Right lung (tissue), 10 donors: ENCODE measurements at places on chromosomes 16 and 17. TPM values are rescaled to one million over a fixed set of nuclear protein-coding genes. Genes with fewer than 3 reads are reported as not detected.

Gene SHBG
- 1.2 TPM for polyA plus RNA-seq

Gene HID1
- polyA plus RNA-seq: 76.3 TPM

Gene KRT17
- polyA plus RNA-seq: 2.6 TPM

Gene BAHCC1
- 20.0 TPM for polyA plus RNA-seq

Gene EXOC3L1
- polyA plus RNA-seq: 8.7 TPM

Gene GPR139
- not detected for polyA plus RNA-seq

Gene EIF3CL
- 75.0 TPM for polyA plus RNA-seq

Gene CTRB2
- polyA plus RNA-seq: not detected

Gene CCL13
- polyA plus RNA-seq: 0.82 TPM

Gene VASN
- 24.3 TPM for polyA plus RNA-seq

Gene ZPBP2
- not detected for polyA plus RNA-seq

Gene GP1BA
- 2.9 TPM for polyA plus RNA-seq

Gene EME1
- 11.1 TPM for polyA plus RNA-seq

Gene COPZ2
- 22.6 TPM for polyA plus RNA-seq

Gene TM4SF5
- polyA plus RNA-seq: not detected

Gene QPRT
- polyA plus RNA-seq: 62.5 TPM

Gene CDK5RAP3
- 145 TPM for polyA plus RNA-seq

Gene KRTAP1-1
- polyA plus RNA-seq: not detected

Gene SEPTIN12
- polyA plus RNA-seq: 0.19 TPM

Gene SSTR5
- not detected for polyA plus RNA-seq

Gene KRT39
- not detected for polyA plus RNA-seq

Gene ZP2
- polyA plus RNA-seq: 4.1 TPM

Gene HCRT
- not detected for polyA plus RNA-seq

Gene KRT34
- polyA plus RNA-seq: not detected

Gene PYY
- 0.29 TPM for polyA plus RNA-seq

Gene CD300E
- polyA plus RNA-seq: 0.29 TPM

Gene MYH8
- polyA plus RNA-seq: 0.15 TPM

Gene KRTAP3-2
- polyA plus RNA-seq: not detected

Gene HEXIM2
- polyA plus RNA-seq: 11.1 TPM

Gene ZFPM1
- polyA plus RNA-seq: 2.8 TPM

Gene FBXO39
- 0.29 TPM for polyA plus RNA-seq

Gene NPIPA5
- polyA plus RNA-seq: 40.2 TPM

Gene TMC5
- polyA plus RNA-seq: 9.0 TPM

Gene HBM
- 6.4 TPM for polyA plus RNA-seq

Gene CDRT4
- 17.2 TPM for polyA plus RNA-seq

Gene TBX21
- 0.64 TPM for polyA plus RNA-seq

Gene KCNG4
- polyA plus RNA-seq: 0.06 TPM

Gene TEX14
- 1.00 TPM for polyA plus RNA-seq

Gene EZH1
- polyA plus RNA-seq: 42.9 TPM

Gene ABCC1
- 30.5 TPM for polyA plus RNA-seq

Gene UQCRC2
- 272 TPM for polyA plus RNA-seq

Gene PRSS33
- 0.18 TPM for polyA plus RNA-seq

Gene MT2A
- polyA plus RNA-seq: 36.6 TPM

Gene DPH1
- polyA plus RNA-seq: 38.3 TPM

Gene SKAP1
- polyA plus RNA-seq: 2.0 TPM

Gene TMEM100
- polyA plus RNA-seq: 46.8 TPM

Gene NPW
- polyA plus RNA-seq: 2.3 TPM

Gene WNT3
- polyA plus RNA-seq: 2.3 TPM

Gene HOXB7
- 7.8 TPM for polyA plus RNA-seq

Gene KLHL10
- 0.24 TPM for polyA plus RNA-seq

Gene FLYWCH2
- 14.0 TPM for polyA plus RNA-seq

Gene NPIPB4
- 171 TPM for polyA plus RNA-seq

Gene TMEM238L
- polyA plus RNA-seq: 0.15 TPM

Gene OTOP2
- polyA plus RNA-seq: not detected
